ENCODE measurements at places on chromosomes 5 and 9.

DNA sequence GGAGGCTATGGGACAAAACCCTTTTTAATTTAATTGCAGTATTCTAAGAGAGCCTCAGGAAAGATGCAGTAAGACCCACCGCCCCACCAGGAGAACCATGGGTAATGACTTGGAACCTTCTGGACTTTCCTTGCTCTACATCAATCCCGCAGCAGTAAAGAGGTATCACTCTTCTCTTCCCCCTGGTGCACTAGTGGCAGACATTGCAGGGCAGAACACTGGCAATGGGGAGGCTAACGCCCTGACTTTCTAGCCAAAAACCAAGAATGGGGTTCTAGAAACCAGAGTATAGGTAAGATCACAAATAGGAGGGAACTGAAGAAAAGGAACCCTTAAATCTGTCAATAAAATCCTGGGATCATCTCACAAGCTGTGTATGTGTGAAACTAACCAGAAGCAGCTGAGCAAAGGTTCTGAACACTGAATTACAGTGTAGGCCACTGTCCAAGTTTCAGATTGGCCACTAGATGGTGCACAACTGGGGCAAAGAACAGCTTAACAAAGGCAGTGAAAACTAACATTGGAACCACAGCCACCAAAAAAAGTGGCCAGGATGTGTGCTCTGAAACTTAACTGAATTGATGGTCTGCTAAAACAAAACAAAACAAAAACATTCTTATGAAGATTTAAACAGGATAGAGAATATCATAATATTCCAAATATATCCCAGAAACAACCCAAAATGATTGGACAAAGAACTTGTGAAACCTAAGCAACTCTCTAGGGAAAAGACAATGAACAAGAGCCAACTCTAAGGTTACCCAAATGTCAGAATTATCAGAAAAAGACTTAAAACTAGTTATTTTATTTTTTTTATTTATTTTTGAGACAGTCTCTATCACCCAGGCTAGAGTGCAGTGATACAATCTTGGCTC, 6.6 kb upstream of the FAM151B start:
- DNase-seq, result peak; percentile 22

GRCh38 chr5:29309359-29309758, 1884.1 kb upstream of the CDH6 start:
- no peak for DNase-seq

DNA sequence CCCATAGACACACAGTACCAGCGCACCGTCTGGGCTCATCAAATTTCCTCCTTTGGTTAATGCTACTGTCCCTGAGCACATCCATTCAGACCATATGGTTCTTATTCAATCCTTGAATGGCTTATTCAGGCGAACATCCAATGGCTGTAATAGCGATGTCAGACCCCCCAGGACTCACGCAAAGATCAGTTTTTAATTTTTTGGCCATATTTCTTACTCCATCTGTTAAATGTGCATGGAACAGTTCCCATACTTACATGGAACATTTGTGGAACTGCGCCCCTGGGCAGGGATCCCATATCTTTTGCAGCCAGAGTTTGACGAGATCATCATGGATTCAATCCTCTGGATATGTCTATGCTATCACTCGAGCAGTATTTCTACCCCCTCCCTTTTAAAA, 213.2 kb downstream of the ADAMTS6 start:
- DNase-seq, result no peak

- DNase-seq, result no peak
These were observed 4.5 kb downstream of the CAMK4 start for GRCh38 chr5:111228520-111229220.

GRCh38 chr5:66818935-66819328, 222.7 kb downstream of the MAST4 start:
- no peak for DNase-seq

GRCh38 chr9:113368982-113369854, 7.6 kb downstream of the HDHD3 start:
- DNase-seq, result no peak

GRCh38 chr5:43061352-43062075, 21.4 kb upstream of the ANXA2R start:
- DNase-seq, result no peak

DNA sequence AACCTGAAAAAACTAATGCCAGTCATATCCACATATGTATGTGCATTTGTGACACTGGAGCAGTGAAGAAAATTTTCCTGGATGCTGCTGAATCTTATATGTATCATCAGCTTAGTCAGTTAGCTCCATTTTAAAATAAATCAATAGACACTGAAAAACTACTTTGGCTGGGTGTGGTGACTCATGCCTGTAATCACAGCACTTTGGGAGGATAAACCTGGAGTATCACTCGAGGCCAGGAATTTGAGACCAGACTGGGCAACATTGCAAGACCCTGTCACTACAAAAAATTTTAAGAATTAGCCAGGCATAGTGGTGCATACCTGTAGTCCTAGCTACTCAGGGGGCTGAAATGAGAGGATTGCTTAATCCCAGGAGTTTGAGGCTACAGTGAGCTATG, 511.0 kb upstream of the TLE4 start:
- no peak for DNase-seq

GRCh38 chr9:123111427-123112014, 78.1 kb downstream of the GPR21 start:
- DNase-seq, result peak; percentile 51

GRCh38 chr5:3778945-3779344, 183.3 kb downstream of the IRX1 start:
- DNase-seq, result no peak

DNA sequence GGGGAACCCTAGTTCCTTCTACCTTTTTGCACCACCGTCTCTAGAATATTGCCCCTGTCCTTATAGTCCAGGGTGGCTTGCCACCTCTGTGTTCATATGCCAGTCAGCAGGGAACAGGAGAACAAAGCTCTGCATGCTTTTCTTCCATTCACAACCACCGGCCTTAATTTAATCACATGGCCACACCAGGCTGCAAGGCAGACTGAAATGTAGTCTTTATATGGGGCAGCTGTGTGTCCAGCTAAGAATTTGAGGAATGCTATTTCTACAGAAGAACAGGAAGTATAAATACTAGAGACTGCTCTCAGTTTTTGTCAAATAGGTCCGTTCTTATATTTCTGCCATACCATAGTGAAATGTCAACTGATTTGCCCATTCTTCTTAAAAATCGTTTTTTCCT, 5.8 kb downstream of the C5orf22 start:
- DNase-seq, result peak; percentile 37

- no peak for DNase-seq
These were observed 50.7 kb upstream of the C6 start for GRCh38 chr5:41264019-41264418.

DNA sequence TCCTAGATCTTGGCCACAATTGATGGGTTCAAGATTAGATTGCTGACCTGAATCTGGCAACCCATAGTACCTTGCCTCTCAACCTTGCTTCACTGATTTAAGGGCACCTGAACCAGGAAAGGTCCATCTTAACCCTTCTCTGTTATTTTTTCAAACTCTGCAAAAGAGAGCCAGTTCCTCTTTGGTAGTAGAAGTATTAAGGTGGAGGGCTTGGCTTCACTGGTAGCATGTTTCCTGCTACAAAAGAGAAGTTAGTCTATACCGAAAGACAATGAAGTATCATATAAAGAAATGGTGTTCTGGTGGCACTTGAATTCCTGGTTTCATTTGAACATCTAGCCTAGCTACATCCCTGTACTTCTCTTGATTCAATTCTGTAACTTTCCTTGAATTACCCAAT, 8.5 kb downstream of the ALG2 start:
- DNase-seq, result no peak

DNA sequence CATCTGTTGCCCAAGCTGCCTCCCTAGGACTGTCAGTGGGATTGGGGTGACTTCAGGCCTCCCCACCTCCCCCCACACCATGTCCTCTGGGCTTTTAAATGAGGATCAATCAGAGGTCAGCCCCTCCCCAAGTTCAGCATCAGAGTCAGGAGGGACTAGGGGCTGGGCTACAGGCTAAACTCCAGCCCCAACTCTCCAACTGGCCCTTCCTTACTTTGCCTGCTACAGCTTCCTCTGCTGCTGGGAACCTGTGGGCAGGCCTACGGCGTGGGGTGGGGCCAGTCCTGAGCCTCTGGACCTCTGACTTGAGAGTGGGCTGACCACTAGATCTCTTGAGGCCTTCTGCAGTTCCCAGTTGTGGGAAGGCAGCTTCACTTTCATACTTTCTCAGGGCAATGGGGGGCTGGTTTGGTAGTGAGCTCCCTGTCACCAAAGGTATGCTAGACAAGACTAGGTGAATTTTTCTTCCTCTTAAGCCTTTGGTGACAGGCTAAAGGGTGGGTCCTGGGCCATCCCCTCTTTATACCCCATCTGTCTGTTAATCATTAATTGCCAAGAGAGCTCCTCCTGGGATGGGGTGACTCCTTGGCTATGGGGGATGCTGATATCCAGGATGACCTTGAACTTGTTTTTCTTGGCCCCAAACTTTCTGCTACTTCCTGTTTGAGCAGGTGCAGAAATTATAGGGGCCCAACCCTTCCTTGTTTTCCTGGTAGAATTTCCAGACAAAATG, 10.8 kb upstream of the DAB2IP start:
- DNase-seq, result no peak

Measured in pons (tissue), 1 donor.